ENCODE measurements at places on chromosomes 6 and 20.

GRCh38 chr6:167113935-167114910 is 8.7 kb upstream of the CCR6 start:
- peak; percentile 38 for DNase-seq

- no peak for DNase-seq
These were observed 18.4 kb downstream of the UBE3D start for GRCh38 chr6:83047065-83047754.

- no peak for DNase-seq
These were observed 543.6 kb downstream of the GRIK2 start for GRCh38 chr6:101937108-101937507.

DNA sequence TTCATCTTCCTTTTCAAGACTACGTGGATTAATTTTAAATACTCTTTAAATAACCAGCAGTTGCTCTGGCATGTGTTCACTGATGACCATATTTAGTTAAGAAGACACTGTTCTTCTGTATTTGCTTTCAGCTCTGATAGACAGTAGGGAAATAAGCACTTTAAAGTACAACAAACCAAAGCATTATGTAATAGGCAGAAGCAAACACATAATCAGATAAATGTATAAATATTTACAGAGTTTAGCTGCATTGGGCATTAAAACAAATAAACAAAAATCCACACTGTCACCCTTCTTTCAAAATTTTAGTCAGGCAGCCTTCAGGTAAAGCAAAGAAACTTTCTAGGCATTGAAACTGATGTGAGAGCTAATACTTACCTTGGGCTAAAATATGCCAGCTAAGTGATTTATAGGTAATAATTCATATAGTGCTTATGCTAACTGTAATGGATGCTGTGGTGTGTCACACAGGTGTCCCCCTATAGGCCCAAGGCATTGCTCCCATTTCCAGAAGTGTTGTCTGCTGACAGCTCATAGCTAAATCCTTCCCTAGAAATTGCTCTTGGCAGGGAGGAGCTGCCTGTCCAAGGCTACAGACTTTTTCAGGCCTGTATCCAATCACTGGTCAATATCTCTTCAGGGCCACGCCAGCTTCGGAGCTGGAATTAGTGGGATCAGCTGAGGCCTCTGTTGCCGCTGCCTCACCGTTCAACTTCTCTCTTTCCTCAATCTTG is 111.5 kb upstream of the CITED2 start:
- no peak for DNase-seq

- DNase-seq, result no peak
These were observed 314.5 kb upstream of the CDH4 start for GRCh38 chr20:60937585-60937984.

DNA sequence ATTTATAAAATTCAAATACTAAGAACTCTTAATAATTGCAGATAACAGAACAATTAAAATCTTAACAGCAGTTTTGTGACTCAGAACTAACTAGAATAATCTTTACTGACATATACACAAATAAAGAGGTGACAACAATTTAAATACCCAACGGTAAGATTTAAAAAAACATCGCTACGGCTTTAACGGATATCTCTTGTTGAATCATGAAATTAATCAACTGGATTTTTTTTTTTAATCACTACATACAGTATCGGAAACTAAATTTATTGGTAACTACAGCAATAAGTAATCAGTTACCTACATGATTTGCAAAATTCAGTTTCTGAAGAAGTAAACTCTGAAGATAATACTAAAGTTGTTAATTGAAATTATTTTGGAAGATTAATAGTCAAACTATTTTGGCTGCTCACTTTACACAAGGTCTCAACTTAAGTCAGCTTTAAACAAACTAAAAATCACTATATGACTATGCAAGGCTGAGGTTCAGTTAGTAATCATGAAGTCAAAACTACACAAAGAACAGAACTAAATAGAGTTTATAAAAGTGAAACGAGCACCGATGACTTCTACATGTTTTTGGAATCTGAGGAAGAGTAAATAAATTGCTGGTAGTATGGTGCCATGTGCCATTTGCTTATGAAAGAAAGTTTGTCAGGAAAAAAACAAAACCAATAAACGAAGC is 128.8 kb downstream of the HUS1B start:
- DNase-seq, result no peak
